ENCODE measurements at places on chromosomes 16 and 17.

GRCh38 chr17:31842195-31843069 lies 16.6 kb downstream of the COPRS start:
- DNase-seq: no peak

GRCh38 chr17:38867179-38867967 lies 2.5 kb upstream of the LASP1 start:
- peak; percentile 66 for DNase-seq

GRCh38 chr16:27046958-27047518 lies 19.7 kb upstream of the C16orf82 start:
- DNase-seq: no peak

DNA sequence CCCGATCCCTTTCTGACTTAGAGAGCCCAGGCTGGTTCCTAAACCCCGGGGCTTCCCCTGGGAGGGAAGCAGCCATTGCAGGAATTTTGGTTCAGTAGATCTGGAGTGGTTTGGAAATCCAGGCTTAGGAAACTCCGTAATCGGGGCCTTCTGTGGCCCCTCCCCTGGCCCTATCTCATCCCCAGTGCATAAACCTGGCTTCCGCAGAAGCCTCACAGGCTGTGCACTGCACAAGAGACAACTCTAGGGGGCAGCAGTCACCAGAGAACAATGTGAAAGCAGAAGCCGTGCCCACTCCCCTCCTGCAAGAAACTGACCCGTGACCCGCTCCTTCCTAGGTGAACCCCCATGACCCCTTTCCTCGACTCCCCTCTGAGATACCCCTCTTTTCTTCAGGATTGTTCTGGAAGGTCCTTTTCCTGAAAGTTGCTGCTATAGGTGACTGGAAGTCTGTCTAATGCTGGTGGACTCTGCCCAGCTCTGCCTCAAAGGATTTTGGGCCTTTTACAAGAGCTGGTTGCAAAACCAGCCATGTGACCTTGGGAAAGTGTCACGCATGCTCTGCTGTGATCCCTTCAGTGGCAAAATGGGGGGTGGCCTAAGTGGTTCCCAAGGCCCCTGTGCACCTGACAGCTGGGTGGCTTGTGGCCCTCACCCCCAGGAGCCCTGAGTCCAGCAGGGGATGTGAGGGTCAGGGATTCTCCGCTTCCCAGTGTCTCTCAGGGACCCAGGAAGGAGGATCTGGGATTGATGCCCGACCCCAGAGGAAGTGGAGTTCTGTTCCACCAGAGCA lies 14.4 kb downstream of the GUCY2D start:
- DNase-seq: peak; percentile 39

DNA sequence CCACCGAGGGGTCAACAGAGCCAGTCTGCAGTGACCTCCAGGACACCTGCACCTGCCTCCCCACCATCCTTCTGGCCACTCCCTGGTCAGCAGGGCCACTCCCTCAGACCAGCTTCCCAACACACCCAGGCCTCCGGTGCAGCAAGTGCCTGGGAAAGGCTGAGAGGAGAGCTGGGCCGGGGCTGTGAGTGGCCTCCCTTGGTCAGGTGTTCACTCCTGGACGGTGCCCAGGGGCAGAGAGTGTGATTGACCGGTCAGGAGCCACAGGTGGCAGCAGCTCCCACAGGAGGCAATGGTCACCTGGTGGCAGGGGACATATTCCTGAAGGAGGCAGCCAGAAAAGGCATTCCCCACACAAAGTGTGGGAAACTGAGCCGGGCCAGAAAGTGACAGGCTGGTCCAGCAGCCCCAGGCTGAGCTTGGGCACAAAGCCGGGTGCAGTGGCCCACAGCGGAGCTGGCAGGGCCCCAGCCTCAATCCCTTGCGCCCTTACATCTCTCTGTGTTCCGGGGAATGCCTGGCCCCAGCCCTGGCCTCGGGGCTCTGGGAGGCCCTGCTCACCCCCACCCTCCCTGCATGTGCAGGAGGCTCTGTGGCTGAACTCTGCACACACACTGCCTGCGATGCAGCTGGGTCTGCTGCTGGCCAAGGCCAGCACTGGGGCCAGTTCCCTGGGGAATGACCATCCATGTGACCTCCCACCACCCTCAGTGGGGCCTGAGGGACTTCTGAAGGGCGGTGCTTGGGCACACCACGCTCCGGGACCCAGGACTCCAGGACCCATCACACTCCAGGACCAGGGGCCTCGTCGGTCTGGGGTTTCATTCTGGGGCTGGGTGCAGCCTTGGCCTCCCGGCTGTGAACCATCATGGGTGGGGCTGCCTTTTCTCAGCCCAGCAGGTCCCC lies 1.2 kb upstream of the C17orf99 start:
- DNase-seq: no peak

GRCh38 chr17:80195671-80196529 lies 24.2 kb downstream of the SGSH start:
- no peak for DNase-seq

DNA sequence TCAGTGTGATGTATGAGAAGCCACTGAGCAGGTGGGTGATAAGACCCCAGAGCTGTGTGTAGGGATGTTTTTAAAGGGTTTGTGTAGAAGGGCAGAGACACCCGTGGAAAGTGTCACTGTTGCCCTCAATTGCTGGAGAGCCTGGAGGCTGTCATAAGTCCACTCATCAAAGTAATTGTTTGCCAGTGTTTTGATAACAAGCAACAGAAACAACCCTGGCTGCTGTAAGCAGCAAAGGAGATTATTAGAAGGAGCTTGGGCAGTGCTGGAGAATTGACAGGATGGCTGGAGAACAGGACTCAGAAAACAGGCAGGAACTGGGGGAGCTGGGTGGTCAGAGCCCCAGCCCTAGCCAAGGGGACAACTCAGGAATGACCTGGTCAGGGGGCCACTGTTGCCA lies 119.6 kb downstream of the CCDC182 start:
- DNase-seq: no peak

GRCh38 chr17:82382933-82383255 lies 11.3 kb downstream of the UTS2R start:
- no peak for DNase-seq

GRCh38 chr16:53717577-53717976 lies 13.6 kb downstream of the FTO start:
- DNase-seq: no peak

GRCh38 chr17:57282296-57282695 lies 26.0 kb downstream of the MSI2 start:
- no peak for DNase-seq

- no peak for DNase-seq
These were observed 4.6 kb downstream of the RSAD1 start for GRCh38 chr17:50483266-50483665.

- DNase-seq: no peak
These were observed 76.9 kb downstream of the NF1 start for GRCh38 chr17:31171701-31172100.

- DNase-seq: no peak
These were observed 1.2 kb upstream of the TMEM204 start for GRCh38 chr16:1532081-1532760.

DNA sequence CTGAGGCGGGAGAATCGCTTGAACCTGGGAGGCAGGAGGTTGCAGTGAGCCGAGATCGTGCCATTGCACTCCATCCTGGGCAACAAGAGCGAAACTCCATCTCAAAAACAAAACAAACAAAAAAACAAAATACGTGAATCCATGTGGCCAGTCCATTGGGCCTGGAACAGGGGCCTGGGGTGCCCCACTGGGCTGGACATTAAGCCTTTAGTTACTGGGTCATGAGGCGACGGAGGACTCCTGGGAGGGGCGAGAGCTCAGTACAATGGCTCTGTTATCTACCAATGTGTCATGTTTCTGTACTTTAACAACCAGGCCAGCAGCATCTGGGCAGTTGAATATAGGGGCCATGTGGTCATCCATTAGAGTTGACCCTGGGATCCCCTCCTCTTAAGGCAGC lies 18.9 kb upstream of the CLEC18A start:
- DNase-seq: no peak

GRCh38 chr17:77523540-77523939 lies 382.8 kb downstream of the SEC14L1 start:
- no peak for DNase-seq

DNA sequence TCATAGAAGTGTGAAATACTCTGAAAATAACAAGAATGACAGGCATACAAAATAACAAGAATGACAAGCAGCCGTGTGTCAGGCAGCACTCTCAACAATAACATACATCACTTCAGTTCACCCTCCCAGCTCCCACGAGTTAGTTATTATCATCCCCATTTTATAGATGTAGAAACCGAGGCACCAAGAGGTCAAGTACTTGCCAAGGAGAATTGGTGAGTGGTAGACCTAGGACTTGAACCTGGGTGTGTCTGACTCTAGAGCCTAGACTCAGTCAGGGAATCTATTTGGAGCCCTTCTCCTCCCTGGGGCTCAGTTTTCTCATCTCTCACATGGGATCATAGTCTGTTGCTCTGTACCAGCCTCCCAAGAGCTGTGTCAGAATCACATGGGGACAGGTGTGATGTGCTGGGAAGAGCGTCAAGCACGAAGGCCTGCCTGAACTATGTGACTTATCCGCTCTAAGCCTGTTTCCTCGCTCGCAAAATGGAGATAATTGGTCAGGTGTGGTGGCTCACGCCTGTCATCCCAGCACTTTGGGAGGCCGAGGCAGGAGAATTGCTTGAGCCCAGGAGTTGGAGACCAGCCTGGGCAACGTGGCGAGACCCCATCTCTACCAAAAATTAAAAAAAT lies 19.4 kb upstream of the PHOSPHO1 start:
- DNase-seq: no peak

DNA sequence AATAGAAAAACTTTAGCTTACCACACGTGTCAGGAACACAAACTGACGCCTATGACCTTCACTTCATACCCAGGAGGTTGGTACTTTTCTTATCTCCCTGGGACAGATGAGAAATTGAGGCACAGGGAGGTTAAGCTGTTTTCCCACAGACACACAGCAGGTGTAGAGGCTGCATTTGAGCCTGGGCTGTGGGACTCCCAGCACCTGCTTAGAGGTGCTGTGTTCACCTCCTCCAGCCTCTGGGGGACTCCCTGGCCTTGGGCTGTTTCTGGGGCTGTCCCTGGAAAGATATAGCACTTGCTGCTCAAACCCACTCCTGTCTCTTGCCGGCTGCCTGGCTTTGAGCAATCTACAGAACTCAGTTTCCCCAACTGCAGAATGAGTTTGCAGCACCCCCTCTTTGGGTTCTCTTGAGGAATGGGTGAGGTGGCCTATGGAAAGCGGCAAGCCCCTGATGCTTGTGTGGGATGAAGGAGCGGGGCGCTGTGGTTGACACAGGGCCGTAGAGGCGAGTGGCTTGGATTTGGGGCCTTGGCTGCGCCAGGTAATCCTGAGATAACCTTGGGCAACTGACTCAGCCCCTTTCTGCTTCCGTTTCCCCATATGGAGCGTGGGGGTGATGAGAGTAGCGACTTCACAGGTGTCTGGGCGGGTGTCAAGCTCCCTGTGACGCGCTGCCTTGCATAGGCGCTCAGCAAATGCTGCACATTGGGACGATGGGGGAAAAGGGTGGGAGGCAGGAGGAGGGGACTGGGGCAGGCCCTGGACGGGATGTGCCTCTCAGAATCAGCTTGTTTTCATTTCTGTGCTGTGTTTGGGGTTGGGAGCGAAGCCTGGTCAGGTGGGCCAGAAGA lies 104.5 kb upstream of the CIBAR2 start:
- DNase-seq: no peak

DNA sequence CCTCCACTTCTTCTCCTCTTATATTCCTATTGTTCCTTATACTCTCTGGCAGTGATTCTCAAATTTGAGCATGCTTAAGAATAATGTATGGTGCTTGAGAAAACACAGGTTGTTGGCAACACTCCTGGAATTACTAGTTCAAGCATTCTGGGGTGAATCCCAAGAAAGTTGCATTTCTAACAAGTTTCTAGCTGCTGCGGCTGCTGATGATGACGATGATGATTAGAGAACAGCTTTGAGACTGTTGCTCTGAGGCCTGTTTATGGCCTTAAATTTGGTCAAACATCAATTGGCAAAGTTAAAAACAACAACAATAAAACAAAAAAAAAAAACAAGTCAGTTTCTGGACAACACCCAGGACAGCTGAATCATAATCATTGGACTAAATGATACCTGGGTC lies 961.9 kb downstream of the CDH11 start:
- no peak for DNase-seq

GRCh38 chr16:984121-984694 lies 2.6 kb downstream of the SOX8 start:
- no peak for DNase-seq

DNA sequence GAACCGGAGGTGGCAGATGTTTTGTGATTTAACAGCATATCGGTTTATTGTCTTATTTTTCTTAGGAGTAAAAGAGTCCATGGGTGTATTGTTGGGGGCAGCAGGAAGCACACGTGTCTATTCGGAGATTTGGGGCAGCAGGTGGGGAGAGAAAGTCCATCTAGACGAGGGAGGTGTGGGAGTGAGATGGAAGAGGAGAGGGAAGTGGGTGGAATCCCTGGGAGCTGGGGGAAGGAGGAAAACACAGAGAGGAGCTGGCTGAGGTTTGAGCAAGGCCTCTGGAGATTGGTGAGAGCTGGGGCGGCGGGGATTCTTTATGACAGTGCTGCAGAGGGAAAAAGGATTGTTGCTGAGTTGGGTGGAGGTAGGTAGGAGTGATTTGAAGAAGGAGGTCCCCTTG lies 72.1 kb downstream of the PRKCB start:
- no peak for DNase-seq

- no peak for DNase-seq
These were observed 17.7 kb upstream of the NETO2 start for GRCh38 chr16:47161464-47161863.

DNA sequence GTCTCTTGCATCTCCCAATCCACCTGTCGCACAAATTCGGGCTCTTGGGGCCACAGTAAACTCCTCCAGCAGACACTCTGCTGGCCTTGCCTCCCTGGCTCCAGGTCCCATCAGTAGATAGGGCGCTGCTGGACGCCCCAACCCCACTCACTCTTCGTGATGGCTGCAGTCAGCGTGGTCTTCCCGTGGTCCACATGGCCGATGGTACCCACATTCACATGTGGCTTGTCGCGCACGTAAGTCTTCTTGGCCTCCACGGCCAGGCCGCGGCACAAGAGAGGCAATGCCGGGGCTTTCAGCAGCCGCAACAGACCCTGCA lies 428 bp downstream of the TUFM start:
- DNase-seq: no peak

- no peak for DNase-seq
These were observed 39.0 kb downstream of the SOST start for GRCh38 chr17:43719578-43719977.

DNA sequence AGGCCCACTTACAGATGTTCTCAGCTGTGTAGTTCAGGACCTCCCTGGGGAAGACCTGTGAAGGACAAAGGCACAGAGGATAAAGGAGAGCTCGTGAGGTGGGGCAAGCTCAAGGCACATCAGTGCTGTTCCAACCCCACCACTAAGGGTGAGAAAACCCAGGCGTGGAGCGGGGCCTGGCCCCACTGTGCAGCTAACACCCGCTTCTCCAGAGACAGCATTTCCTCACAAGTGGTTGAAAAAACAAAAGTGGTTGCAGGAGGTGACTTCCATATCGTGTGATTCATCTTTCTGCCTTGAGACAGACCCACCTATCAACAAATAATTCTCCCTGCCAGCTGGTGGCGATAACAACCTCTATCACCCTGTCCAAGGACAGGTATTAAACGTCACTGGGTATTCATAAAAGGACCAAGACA lies 30.0 kb downstream of the SNN start:
- DNase-seq: no peak

- no peak for DNase-seq
These were observed 3.5 kb upstream of the CDH13 start for GRCh38 chr16:82623241-82623640.

- DNase-seq: no peak
These were observed 220.5 kb upstream of the CDH11 start for GRCh38 chr16:65342231-65342866.

- DNase-seq: no peak
These were observed 7.3 kb upstream of the CBX8 start for GRCh38 chr17:79803997-79804855.
